ENCODE measurements at places on chromosomes 12 and 14. TPM values are rescaled to one million over a fixed set of nuclear protein-coding genes. Genes with fewer than 3 reads are reported as not detected.

DNA sequence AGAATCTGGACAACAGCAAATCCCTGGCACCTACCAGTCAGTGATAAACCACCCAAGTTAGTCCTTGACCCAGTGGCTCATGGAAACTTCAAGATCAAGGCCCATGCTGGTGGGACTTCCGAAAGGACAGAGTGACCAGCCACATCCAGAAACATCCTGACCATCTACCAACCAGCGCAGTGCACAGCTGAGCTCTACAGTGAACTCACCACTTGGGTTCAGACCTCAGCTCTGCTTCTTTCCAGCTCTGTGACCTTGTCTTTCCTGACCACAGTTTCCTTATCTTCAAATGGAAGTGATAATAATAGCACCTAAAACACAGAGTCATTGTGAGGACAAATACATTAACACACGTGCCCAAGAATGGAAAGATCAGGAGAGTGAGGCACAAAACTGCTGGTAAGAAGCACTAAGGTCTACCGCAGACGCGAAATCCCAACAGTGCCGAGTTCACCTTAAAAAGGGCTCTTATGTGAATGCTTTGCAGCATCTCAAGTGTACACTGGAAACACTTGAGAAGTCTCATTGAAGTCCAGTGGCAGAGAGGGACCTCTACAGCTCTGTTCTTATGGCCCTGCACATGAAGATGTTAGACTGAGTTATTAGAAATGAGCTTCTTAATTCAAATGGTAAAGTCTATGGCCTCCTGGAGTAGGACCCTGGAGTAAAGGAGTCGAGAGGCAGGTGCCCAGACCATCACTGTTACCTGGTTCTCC, 128.8 kb downstream of the CCDC60 start:
- no peak overlapping the region for H3K27ac ChIP-seq
- no peaks in the 10 kb centered on the region for H3K36me3 ChIP-seq
- no peaks in the 10 kb centered on the region for H3K27me3 ChIP-seq
- no peak for DNase-seq
- H3K4me1 ChIP-seq, result no peaks in the 10 kb centered on the region

DNA sequence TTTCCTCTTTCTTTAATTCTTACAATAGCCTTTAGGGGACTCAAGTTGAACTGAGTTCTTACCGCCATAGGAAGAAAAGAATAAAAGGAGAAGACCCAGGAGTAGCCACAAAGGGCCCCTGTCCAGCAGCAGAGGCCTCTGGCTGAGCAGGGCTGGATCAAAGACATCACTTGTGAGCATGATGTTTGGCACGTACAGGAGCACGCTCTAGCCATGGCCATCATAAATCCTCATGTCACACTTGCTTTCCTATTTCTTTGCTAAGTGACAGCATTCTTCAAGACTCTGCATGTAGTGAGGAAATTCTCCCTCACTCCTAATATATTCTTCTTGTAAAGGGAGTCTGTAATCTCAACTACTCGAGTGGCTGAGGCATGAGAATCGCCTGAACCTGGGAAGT, 15.7 kb downstream of the CLEC4C start:
- no peak overlapping the region for H3K4me3 ChIP-seq
- H3K27ac ChIP-seq, result no peak overlapping the region
- peaks cover 5% of the 10 kb centered on the region for H3K27me3 ChIP-seq
- no peaks in the 10 kb centered on the region for H3K4me1 ChIP-seq
- no peaks in the 10 kb centered on the region for H3K36me3 ChIP-seq
- DNase-seq, result no peak

GRCh38 chr12:119804011-119804641, 73.0 kb downstream of the CIT start:
- H3K27me3 ChIP-seq, result no peaks in the 10 kb centered on the region
- H3K4me3 ChIP-seq, result peak overlapping the region; percentile 62
- no peak overlapping the region for H3K27ac ChIP-seq
- H3K36me3 ChIP-seq, result no peaks in the 10 kb centered on the region
- DNase-seq, result no peak
- H3K4me1 ChIP-seq, result peaks cover 18% of the 10 kb centered on the region

- no peak overlapping the region for H3K4me3 ChIP-seq
- peaks cover 43% of the 10 kb centered on the region for H3K4me1 ChIP-seq
- peak overlapping the region; percentile 54 for H3K27ac ChIP-seq
- peaks cover 4% of the 10 kb centered on the region for H3K36me3 ChIP-seq
Measured at GRCh38 chr12:110179291-110179690, 55.1 kb downstream of the IFT81 start.

DNA sequence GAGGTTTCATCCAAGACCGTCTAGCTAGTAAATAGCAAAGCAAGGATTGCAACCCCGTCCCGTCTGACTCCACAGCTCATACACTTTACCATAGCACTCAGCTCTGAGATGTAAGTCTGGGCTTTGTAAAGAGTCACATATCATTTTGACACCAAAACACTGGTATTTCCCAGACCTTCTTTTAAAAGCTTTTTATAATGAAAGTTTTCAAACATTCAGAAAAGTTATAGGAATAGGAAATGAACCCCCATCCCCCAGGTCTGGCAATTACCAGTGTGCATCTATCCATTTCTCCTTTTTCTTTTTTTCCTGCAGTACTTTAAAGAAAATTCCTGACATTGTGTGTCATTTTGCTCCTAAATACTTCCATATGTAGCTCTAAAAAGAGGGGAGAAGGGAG, 183.6 kb upstream of the CCND2 start:
- H3K36me3 ChIP-seq, result no peaks in the 10 kb centered on the region
- no peak overlapping the region for H3K27ac ChIP-seq
- H3K27me3 ChIP-seq, result peaks cover 15% of the 10 kb centered on the region

DNA sequence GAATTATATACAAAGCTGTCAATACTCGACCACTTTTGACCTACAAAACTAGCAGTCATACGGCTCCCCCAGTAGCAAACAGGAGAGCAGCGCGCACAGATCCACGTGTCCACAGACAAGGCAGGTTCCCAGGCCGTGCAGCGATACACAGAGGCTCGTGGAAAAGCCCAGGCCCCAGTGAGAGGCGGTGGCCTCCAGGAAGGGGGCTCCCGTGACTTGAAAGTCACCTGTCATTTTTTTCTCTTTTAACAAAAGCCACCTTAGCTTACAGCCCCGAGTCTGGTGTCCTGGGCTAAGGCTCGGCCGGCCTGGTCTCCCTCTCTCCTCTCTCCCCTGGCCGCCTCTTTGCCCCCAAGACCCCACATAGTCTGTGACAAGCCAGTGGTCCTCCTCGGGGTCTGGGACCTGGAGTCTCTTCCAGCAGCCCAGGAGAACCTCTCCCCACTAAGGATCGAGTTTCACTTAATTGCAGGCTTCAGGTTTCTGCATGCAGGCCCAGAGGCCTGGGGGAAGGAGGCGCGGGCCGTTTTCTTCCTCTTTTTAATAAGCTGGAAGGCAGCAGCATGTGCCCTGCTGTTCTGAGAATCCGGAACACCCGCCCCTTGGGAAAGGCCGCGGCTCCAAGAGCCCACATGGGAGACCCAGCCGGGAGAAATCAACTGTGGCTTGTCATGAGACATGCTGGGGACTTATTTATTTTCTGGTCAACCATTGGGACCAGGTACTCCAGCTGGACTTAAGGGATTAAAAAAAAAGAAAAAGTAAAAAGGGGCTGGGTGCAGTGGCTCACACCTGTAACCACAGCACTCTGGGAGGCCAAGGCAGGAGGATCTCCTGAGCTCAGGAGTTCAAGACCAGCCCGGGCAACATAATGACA, 15.9 kb downstream of the NCOR2 start:
- no peak for DNase-seq
- no peaks in the 10 kb centered on the region for H3K27me3 ChIP-seq
- H3K27ac ChIP-seq, result peak overlapping the region; percentile 90
- peaks cover 59% of the 10 kb centered on the region for H3K4me1 ChIP-seq

GRCh38 chr12:20368114-20368650, at the start of gene PDE3A:
Gene PDE3A (plus strand): TSS chr12:20368537. CDS start chr12:20369285, 748 bp downstream.
- peak; percentile 93 for DNase-seq
- H3K27ac ChIP-seq, result peak within 1 kb of the TSS; percentile 98
- H3K36me3 ChIP-seq, result no peaks in the 10 kb centered on the region
- peaks cover 33% of the 10 kb centered on the region for H3K4me1 ChIP-seq

GRCh38 chr14:99573000-99573330, 31.0 kb downstream of the CCDC85C start:
- H3K4me1 ChIP-seq, result peaks cover 69% of the 10 kb centered on the region
- DNase-seq, result no peak
- H3K27ac ChIP-seq, result no peak overlapping the region
- no peak overlapping the region for H3K4me3 ChIP-seq

DNA sequence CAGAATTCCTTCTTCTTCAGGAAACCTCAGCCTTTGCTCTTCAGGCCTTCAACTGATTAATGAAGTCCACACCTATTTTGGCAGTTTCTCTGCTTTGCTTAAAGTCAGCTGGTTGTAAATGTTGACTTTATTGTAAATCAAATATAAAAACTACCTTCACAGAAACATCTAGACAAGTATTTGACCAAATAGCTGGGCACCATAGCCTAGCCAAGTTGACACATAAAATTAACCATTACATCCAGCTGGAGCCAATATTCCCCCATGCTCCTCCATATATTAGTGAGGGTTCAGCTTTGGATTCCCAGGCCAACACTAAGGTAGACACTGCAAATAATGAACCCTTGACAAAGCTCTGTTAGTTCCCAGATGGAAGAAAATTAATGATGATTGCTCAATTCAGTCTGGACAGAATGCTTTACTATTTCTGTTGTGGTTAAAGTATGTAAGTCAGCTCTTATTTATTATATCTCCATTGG, 125.5 kb downstream of the ZFP36L1 start:
- no peaks in the 10 kb centered on the region for H3K36me3 ChIP-seq
- no peak for DNase-seq
- no peaks in the 10 kb centered on the region for H3K27me3 ChIP-seq
- peaks cover 45% of the 10 kb centered on the region for H3K4me1 ChIP-seq
- H3K4me3 ChIP-seq, result no peak overlapping the region
- H3K27ac ChIP-seq, result no peak overlapping the region

- H3K27me3 ChIP-seq, result peaks cover 27% of the 10 kb centered on the region
- no peaks in the 10 kb centered on the region for H3K36me3 ChIP-seq
- DNase-seq, result no peak
Measured at GRCh38 chr12:48379794-48380193, 29.1 kb upstream of the ZNF641 start.

DNA sequence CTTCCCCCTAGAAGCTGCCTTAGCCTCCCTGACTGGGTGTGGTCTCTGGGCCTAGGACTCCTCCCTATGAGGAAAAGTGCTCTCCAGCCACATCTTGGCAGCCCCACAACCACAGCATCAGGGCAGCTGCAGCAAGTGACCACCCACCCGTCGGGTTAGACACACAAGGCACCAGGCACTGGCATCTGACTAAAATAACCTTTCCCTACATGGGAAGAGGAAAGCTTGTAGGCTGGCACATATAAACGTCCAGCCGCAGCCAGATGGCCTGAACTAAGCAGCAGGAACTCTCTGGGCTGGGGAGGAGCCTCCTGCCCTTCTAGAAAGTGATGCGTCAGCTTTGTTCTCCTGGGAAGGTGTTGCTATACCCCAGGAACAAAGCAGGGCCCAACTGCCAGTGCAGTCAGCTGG, 328.7 kb downstream of the DPF3 start:
- H3K36me3 ChIP-seq, result no peaks in the 10 kb centered on the region
- no peaks in the 10 kb centered on the region for H3K4me1 ChIP-seq
- no peak overlapping the region for H3K4me3 ChIP-seq
- H3K27ac ChIP-seq, result no peak overlapping the region
- H3K27me3 ChIP-seq, result no peaks in the 10 kb centered on the region

LRTM2 gene
- not detected for total RNA-seq

NRIP2 gene
- total RNA-seq, result 0.92 TPM

RFLNA gene
- total RNA-seq, result 1.0 TPM

LMNTD1 gene
- 0.75 TPM for total RNA-seq

SLC25A21 gene
- 0.36 TPM for total RNA-seq

TAS2R7 gene
- not detected for total RNA-seq

BCL7A gene
- 9.1 TPM for total RNA-seq

FGF6 gene
- not detected for total RNA-seq

SAV1 gene
- total RNA-seq, result 28.2 TPM

GNB3 gene
- total RNA-seq, result 10.2 TPM

All from chondrocyte (in vitro differentiated cells).